ENCODE measurements at places on chromosomes 3 and 15.

DNA sequence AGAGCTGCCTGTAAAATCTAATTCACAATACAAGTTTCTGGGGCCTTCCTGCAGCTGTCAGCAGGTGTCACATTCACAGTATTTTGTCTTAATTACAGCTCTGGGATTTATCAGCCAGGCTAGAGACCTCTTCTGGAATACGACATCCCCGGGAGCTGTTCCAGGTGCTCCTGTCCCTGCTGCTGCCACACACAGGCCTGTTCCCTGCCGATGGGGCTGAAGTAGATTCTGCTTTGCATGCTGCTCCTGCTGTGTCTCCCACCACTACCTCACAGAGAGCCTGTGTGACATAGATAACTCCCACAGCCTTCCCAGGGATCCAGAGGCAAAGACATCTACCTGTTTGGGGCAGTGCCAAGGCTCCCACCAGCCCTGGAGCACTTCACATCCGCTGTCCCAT, 20.4 kb downstream of the COLQ start:
- no peak for DNase-seq

- no peak for DNase-seq
These were observed 384.7 kb downstream of the ZIC1 start for GRCh38 chr3:147793841-147794240.

GRCh38 chr3:176190755-176191154, 1006.5 kb downstream of the TBL1XR1 start:
- DNase-seq: no peak

DNA sequence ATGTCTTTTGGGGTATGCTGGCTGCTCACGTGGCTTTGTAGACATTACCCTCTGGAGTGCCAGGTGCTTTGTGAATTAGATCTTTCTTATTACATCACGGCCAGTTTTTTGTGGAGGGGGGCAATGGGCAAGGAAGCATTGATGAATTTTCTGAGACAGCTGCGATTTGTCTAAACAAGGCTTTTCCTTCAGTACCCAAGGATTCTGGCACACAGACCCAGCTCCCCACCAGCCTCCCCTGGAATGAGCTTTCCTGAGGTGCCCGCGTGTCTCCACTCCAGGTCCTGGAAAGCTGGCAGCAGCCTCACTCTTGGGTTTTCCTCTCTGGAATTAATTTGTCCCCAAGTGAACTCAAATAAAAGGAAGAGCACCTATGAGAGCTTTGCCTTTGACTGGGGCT, 157.6 kb upstream of the CTDSPL start:
- DNase-seq: no peak

DNA sequence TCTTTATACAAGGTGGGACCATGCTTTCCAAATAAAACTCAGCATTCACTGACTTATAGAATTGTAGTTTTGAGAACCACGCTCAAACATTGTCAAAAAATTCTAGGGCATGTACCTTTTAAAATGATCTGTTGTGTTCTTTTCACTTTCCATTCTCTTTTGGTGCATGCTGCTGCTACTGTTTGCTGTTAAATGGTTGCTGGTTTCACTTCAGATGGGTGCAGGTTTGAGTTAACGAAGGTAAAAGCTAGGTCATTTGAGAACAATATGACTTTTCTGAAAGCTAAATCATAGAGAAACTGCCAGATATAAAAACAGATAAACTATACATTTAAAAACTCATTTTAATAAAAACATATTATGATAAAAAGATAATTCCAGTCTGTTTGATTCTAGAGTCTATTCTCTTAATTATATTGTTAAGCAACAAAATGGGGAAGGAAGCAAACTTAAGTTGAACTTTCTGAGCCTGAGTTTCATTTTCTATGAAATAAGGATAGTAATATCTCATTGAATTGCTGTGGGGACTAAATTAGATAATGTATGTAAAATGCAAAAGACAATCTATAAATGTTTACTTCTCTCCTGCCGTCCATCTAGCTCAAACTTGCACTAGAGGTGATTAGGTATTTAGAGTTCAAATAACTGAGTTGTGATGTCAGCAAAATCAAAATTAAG, 82.4 kb downstream of the OXSM start:
- DNase-seq: no peak

GRCh38 chr3:131224886-131225550, 156.6 kb upstream of the NUDT16 start:
- no peak for DNase-seq

GRCh38 chr3:125670945-125671344, 75.6 kb upstream of the OSBPL11 start:
- no peak for DNase-seq

GRCh38 chr15:40229316-40229715, 9.5 kb upstream of the PAK6 start:
- DNase-seq: no peak

DNA sequence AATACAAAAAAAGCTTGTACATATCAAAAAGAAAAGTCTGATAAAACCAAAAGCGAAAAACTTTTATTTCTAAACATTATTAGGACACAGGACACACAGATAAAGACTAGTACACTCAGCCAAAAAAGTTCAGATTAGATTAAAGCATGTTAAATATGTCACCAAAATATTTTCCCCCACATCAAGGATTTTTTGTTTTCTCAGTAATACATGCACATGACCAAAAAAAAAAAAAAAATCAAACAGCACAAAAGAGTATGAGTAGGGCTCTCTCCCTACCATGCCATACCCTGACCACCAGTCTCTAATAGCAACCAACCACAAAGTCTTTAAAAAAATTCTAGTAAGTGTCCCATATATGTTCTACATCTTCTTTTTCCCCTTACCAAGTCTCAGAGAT, 77.4 kb downstream of the LRRFIP2 start:
- no peak for DNase-seq

DNA sequence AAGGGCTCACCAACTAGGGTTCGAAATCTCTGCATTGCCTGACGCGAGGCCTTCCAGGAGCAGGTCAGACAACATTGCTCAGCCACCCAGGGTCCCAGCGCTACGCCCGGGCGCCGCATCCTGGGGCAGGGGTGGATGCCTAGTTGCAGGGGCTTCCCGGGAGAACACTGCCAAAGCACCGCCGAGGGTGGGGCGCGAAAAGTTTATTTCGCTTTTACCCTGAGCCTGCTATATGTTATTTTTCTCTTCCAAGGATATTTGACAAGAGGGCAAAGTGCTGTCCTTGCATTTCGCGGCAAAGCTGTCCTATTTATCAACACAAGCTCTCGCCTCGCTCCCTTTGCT, 549 bp upstream of the SOX14 start:
- DNase-seq: peak; percentile 80

GRCh38 chr3:10249833-10250232, 1.6 kb downstream of the TATDN2 start:
- no peak for DNase-seq

- DNase-seq: peak; percentile 57
These were observed 42.5 kb downstream of the CHCHD6 start for GRCh38 chr3:126746395-126747177.

GRCh38 chr3:116280130-116280740, 165.1 kb downstream of the LSAMP start:
- DNase-seq: no peak

DNA sequence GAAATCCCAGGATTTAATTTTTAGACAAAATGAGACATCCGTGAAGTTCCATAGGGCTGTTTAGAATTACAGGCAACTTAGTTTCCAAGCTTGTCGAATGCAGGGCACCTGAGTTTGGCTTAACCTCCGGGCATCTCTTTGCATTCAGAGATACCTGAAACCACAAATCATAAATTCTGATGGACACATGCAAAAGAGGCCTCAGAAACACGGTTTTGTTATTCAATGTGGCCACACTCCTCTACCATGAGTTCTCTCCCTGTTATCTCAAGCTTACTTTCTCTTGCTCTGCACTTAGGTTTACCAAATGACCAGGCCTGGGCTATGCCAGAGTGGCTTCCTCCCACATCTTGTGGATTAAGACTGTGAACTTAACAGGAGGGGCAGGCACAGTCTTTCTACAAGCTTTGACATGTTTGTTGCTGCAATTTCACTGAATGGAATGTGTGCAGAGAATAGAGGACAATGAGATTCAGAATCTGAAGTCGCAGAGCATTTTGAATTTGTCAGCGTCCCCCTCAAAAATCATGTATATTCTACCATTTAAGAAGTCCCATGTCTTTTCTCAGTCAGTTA, 137.7 kb downstream of the TPRG1 start:
- DNase-seq: no peak

DNA sequence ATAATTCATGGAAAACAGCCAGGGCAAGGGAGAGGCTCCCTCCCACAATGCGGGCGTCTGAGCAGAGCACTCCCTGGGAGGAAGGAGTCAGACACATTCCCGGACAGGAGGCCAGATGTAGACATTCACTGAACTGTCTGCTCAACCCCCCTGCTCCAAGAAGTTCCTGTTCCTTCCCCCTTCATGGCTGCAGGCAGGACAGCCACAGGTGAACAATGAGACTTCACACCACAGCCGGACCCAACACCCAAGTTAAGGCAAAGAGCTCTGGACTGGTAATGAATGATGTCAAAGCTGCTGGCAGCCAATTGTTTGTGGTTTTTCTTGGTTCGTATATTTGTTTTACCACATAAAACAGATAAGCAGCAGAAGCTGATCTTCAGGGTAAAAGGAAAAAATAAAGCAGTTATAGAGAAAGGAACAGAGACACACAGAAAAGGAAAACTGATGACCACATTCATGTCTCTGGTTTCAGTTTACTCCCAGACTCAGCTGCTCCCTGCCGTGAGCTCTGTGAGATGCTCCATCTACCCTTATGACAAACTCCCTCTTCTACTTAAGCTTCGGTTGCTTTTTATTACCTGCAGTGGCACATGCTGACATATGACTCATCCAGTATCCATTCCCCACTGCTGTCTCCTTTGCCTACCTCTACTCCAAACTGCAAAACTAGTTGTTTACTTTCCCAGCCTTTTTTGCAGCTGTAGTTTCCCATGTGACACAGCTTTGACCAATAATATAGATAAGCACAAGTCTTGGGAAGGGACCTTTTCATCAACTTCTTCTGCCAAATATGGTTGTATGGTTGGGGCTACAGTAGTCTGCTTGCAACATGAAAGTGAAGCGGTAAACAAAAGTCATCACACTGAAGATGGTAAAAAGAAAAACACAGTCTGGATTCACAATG, 33.1 kb downstream of the DZIP1L start:
- DNase-seq: no peak

DNA sequence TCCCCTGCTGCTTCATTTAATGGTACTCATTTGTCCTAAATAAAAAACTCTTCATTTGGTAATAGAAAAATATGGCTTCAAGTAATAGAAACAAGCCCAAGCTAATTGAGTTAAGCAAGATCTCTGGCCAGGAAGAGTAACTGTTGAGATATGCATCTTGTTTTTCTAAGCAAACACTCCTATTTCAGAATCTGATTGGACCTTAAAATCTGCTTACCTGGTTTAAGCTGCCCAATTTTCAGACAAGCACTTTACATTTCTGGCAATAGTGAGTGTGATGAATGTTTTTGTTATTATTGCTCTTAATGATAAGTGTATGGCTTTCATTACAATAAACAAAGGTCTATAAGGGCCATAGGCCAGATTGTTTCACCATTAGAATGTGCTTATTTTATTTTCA, 86.2 kb downstream of the CMSS1 start:
- no peak for DNase-seq

GRCh38 chr15:39282663-39283208, 298.1 kb upstream of the THBS1 start:
- DNase-seq: no peak

DNA sequence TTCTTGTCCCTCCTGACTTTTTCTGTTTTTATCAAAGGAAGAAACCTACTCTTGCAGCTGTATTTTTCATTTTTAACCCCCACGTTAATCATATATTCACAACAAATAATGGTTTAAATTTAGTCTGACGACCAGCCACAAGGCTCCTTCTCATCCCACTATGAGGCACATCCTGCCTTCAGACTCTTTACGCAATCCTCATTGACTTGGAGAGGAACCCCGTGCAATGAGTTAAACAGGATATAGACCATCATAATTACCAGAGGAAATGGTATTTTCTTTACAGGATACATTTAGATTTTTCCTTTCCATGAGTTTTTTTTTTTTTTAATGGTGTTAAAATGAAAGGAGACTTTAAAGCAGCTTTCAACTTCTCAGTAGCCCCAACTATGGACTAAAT, 68.5 kb downstream of the WWTR1 start:
- no peak for DNase-seq

DNA sequence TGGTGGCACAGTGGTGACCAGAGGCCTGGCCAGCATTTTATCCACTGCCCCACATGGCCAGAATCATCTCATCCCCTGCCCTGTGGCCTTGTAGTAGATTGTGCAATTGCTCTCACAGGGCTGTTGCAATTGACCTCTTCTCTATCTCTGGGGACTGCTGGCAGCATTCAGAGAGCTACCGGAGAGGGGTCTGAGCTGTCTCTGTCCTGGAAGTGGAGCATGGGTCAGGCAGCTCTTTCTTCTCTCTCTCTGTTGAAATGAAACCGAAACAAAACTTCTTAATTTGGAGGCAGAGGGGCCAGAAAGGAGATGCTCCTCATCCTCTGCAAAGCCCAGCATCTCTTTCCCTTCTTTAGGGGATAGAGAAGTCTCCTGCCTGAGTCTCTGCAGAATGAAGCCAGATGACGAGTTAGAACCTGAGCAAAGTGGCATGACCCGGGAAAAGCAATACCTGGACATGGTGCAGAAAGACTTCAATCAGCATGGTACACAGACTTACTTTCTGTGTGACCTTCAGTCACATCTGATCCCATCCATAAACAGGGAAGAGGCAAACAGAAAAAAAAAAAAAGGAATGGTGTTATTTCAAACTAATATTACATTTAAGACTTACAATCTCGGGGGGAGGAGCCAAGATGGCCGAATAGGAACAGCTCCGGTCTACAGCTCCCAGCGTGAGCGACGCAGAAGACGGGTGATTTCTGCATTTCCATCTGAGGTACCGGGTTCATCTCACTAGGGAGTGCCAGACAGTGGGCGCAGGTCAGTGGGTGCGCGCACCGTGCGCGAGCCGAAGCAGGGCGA, 144.5 kb upstream of the BCL6 start:
- no peak for DNase-seq

GRCh38 chr3:125017406-125017805, 38.4 kb downstream of the HEG1 start:
- DNase-seq: no peak

- DNase-seq: no peak
These were observed 291.9 kb downstream of the IGSF11 start for GRCh38 chr3:118742760-118743159.

DNA sequence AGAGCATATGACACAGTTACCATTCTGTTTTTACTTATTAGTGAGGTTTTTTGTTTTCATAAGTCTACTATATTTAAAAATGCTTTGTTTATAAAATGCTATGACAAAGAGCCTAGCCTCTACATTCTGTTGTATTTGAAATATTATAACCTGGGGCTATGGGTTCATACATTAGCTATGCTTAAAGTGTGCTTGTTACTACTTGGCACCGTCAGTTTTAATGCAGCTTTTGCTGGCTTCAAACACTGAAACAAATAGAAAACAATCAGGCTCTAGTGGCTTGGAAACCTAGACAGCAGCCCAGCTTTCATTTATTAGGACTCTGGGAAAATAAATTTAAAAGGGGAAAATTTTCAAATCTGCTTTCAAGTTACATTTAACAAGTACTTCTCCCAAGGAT, 635.9 kb downstream of the CADM2 start:
- DNase-seq: no peak

GRCh38 chr3:131082871-131083863, 56.5 kb downstream of the NEK11 start:
- peak; percentile 59 for DNase-seq

Measured in endodermal cell (in vitro differentiated cells).